ENCODE measurements at places on chromosomes 1 and 21.
A peak's percentile ranks its signal among the peaks of the same experiment; 100 is the strongest.

- peak; percentile 4 for DNase-seq
These were observed 568.5 kb upstream of the B3GALT2 start for GRCh38 chr1:193754732-193755427.

GRCh38 chr21:41731081-41731480, 35.8 kb downstream of the RIPK4 start:
- DNase-seq = no peak

GRCh38 chr1:69752831-69753230, 185.1 kb downstream of the LRRC7 start:
- DNase-seq = no peak

DNA sequence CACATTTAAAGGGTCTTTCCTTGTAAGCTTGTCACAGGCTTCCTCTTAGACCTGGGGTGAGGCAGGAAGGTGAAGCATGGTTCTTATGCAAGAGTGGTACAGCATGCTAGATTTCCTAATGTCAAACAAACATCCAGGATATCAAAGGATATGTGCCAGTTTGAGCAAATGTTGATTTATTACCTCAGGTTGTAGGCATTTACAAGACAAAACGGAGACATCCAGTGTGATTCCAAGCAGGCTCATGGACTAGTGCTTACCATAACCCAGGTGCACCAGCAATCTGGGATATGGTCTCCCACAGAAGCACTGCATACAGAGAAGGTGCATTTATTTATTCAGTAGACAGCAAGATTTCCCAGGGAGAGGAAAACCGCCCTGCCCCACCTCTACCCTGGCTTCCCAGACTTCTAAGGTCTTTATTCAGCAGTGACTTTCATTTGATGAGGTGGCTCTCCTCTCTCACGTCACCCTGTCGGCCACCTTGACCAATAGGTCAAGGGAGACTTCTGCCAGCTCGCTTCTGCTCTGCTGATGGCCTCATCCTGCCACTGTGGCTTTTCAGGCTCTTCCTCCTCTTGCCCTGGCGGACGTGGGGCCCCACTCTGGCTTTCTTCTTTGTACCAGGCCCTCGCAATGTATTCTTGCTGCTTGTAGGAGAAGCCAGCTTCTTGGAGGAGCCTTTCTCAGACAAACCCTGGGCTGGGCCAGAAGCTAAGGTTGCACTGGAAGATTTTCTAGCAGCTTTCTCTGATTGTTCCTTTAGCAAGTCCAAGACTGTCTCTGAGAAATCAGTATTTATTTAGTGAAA, 25.6 kb downstream of the HHIPL2 start:
- DNase-seq = no peak

DNA sequence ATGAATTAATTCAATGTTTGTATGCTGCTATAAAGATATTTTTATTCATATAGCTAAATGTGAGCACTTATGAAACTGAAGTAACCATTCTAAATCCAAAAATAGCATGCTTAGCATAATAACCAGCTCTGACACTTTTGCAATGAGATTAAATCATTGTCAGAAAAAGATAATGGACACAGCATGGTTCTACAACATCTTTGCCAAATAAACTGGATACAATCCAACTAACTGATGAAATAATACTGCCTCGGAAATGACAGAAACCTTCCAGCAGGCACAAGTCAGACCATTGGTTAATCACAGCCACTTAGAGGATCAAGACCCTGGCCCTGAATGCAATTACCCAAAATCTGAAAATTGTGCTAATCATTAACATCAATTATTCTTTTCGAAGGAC, 592.7 kb upstream of the ADGRL4 start:
- no peak for DNase-seq

GRCh38 chr1:99728494-99729235, 37.8 kb downstream of the FRRS1 start:
- peak; percentile 52 for DNase-seq

- no peak for DNase-seq
These were observed 147.2 kb downstream of the ETS2 start for GRCh38 chr21:38952890-38953289.

- no peak for DNase-seq
These were observed 85.5 kb downstream of the CAMK2N1 start for GRCh38 chr1:20400341-20401177.

DNA sequence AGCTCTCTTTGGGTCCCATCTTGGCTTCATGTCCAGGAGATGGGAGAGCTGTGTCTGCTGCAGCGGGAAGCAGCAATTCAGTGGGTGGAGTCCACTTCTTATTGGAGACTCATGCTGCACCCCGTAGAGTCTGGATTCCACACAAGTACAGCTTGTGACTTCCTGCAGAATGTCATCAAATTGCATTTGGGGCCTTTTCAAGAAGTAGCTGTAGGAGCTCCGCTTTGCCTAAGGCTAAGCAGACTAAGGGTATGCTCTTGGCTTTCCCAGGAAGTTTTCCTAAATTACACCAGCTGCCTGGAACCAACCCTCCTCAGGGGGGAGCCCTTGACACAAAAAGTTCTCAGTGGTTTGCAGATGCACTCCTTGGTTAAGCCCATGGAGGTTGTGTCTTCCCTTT, 5.7 kb upstream of the MOB3C start:
- DNase-seq = peak; percentile 59

GRCh38 chr1:150061632-150062101, 5.9 kb upstream of the VPS45 start:
- no peak for DNase-seq

DNA sequence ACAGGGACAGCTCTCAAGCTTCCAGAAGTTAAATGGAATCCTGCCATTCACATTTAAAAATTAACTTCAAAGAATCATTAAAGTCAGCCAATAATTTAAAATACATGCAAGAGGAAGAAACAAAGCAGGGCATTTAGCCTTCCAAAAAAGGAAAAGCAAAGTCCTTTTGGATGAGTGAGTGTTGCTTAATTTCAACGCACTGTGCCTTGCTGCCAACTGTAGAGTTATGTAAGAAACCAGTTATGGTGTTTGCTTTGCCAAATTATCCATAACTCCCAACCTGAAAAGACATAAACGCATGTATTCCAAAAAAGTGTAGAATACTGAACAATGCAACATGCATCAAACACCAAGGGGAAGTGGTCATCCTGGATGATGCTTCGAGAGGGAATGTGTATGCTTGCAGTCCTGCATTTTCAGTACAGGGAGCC, 16.1 kb upstream of the KCNE1 start:
- no peak for DNase-seq

DNA sequence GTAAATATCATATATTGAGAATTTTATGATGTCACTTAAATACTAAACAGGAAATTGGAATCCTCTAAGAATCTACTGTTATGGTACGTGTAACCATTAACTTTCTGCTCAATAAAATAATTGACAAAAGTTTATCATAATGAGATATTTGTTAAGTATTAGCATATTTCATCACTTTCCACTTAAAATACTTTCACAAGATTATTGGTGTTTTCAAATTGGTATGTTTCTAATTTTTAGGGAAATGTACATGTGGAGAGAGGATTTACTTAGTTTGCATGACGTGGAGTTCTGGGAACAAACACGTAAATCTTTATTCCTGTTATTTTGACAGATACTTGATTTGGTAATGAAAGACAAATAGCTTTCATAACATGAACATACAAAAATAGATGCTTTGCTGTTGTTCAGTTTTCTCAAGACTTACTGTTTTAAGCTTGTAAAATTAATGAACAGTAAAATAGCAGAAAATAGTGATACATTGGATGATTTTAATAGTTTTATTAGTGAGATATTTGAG, 1.6 kb downstream of the SRSF11 start:
- DNase-seq = no peak

GRCh38 chr1:64898107-64898861, 68.1 kb downstream of the JAK1 start:
- peak; percentile 49 for DNase-seq

- no peak for DNase-seq
These were observed 36.3 kb upstream of the FAM3B start for GRCh38 chr21:41280115-41280919.

- no peak for DNase-seq
These were observed 1.7 kb upstream of the TMEM61 start for GRCh38 chr1:54978528-54979326.

DNA sequence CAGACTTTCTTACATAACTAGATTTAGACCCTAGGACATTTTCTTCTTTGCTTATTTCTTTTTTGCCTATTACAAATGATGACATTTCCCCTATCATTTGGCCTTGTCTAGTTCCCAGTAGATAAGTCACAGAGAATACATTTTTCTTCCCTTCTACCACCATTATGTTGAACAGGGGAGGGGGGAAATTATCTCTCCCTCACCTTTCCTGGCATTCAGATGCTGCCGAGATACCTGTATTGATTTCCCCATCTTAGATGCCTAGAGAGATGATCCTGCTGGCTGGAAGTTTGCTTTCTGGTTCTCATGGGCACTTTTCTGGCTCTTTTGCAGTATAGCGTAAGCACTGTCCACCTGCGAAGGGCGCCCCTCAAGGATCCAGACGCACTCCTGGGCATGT, 5.7 kb downstream of the IPO9 start:
- DNase-seq = no peak

DNA sequence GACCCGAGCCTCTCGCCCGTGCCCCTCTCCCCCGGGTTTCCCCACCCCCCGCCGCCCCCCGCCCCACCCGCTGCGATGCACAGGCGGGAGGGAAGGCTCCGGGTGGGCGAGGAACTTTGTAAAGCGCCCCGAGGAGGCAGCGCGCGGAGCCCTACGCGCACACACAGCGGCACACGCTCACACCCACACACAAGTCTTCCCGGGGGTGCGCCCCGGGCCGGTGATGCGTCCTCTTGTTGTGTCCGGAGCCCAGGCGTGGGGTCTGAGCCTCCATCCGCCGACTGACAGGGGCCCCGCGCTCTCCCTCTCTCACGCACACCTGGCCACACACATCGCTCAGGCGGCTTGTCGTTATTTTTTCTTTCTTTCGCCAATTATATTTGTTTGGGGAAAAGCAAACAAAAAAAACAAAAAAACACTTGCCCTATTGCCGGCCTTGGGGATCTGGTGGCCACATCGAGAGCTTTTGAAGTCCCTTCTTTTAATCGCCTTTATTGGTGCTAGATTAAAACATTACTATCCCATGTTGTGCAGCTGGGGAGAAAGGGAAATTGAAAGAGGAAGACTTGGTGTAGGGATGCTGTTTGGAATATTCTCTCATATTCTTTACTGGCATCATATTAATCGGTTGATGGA, 770 bp downstream of the NTNG1 start:
- peak; percentile 3 for DNase-seq

DNA sequence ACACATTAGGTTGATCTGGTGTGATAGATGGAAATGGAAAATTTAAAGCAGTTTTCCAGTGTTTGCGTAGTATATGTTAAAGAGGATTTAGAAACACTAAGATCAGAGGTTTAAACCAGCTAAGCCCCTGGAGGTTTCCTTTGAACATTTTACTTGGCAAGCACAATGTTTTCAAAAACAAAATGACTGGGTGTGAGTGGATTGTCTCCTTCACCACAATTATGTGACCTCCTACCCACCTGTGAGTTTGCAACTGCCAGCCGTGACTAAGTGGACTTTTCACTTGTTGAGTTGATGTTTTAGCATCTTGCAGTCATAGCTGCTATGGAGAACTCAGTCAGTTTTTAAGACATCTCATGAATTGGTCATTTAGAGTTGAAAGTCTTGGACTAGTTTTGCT, 4.7 kb downstream of the CCDC190 start:
- no peak for DNase-seq

DNA sequence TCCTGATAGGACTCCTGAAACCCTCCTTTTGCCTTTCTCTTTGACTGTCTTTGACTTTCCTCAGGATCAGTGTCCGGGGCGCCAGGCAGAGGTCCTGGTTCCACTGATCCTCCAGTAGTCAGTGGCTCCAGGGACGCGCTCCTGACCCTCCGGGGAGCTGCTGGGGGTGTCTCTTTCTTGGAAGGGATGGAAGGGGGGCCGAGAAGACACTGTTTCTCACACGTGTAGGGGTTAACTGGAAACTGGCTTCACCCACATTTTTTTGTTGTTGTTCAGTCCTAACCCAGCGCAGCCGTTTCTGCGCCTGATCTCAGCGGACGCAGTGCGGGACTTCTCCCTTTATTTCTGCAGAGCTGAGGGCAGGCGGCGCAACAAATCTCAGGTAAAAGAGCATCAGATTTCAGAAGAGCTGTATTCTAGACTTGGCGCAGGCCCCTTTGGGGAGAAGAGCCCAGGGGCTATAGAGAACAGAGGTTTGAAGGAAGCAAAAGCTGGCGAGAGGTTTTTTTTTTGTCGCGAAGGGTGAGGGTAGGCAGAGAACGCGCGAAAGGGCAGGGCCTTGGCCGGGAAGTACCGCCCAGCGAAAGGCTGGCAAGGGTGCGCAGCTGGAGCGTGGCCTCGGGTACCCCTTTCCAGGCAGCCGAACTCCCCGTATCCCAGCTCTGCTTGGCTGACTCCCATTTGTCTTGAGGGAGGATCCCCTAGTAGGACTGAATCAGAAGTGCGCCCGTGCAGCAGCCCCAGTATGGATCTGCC, 4.3 kb upstream of the LHX9 start:
- DNase-seq = no peak

DNA sequence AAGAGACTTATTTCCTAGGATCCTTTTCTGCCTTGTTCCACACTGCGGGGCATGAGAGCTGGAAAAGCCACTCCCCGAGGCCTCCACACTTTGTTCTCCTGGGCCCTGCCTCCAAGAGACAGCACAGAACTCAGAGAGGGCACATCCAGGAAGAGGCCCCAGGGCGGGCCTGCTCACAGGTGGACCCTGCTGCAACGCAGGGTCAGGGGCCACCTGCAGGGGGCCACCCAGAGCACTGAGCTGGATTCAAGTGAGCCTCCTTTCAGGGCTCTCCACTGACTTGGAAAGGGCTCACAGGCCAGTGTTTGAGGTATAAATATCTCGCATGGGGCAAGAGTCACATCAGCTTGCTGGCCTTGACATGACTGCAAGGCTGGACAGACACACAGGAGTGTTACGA, 4.8 kb downstream of the RGS16 start:
- DNase-seq = peak; percentile 40

DNA sequence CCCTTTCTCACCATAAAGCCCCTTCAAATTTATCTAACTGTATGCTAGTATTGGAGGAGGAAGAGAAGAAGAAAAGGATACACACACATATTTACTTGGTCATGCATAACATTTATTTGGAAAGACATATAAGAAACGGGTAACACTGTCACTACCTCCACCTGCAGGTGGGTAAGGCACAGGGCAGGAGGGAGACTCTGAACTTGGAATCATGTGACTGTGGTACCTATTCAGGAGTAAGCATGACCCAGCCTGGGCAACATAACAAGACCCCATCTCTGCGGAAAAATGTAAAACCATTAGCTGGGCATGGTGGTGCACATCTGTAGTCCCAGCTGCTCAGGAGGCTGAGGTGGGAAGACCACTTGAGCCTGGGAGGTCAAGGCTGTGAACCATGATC, 1.4 kb upstream of the PADI6 start:
- DNase-seq = no peak

GRCh38 chr1:154608397-154609270, 648 bp upstream of the ADAR start:
- peak; percentile 32 for DNase-seq

DNA sequence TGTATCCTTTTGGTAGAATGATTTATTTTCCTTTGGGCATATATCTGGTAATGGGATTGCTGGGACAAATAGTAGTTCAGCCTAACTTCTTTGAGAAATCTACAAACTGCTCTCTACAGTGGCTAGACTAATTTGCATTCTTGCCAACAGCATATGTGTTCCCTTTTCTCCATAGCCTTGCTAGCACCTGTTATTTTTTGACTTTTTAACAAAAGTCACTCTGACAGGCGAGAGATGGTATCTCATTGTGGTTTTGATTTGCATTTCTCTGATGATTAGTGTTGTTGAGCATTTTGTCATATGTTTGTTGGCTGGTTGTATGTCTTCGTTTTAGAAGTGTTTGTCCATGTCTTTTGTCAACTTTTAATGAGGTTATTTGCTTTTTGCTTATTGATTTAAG, 99.8 kb downstream of the UCK2 start:
- no peak for DNase-seq

Data from hematopoietic multipotent progenitor cell treated with erythropoietin and hydrocortisone succinate and interleukin-3 and kit ligand, for 8 days (in vitro differentiated cells).